ENCODE measurements at places on chromosomes 6 and 20.

DNA sequence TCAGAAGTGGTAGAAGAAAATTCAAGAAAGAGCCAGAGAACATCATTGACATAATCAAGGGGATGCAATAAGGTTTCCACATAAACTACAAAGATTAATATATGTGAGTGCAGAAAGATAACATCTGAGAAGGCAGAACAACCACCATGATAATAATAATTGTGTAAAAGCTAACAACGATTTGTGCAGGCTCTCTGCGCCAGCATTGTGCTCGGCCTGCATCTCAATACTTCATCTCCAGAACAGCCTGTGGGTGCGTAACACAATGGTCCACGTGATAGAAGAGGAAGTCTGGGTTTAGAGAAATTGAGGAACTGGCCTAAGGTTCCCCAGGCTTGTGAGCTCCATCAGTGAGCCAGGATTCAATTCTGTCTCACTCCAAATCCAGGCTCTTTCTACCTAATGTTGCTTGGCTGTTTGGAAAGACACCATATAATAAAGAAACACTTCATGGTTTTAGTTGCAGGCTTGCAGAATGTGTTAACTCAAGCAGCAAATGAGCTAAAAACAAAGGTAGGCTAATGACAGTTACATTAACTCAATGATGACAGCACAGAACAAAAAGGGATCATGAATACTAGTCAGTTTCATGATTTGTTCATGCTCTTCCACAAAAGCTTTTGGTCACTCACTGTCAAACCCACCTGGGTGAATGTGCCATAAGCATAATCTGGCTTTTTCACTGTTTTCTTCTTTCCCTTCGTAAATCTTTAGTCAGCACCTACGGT, 71.2 kb downstream of the LY86 start:
- H3K27ac ChIP-seq: peak overlapping the region; percentile 58
- DNase-seq: no peak
- peaks cover 3% of the 10 kb centered on the region for H3K36me3 ChIP-seq
- no peaks in the 10 kb centered on the region for H3K27me3 ChIP-seq
- no peak overlapping the region for H3K4me3 ChIP-seq

- H3K4me1 ChIP-seq: no peaks in the 10 kb centered on the region
- H3K27me3 ChIP-seq: no peaks in the 10 kb centered on the region
- H3K4me3 ChIP-seq: no peak overlapping the region
- no peak for DNase-seq
Measured at GRCh38 chr6:135403584-135403983, 94.0 kb downstream of the AHI1 start.

- no peak overlapping the region for H3K27ac ChIP-seq
- no peak overlapping the region for H3K4me3 ChIP-seq
- no peaks in the 10 kb centered on the region for H3K27me3 ChIP-seq
- no peaks in the 10 kb centered on the region for H3K4me1 ChIP-seq
- DNase-seq: no peak
Measured at GRCh38 chr6:152267967-152268845, 369.0 kb downstream of the SYNE1 start.

GRCh38 chr6:134768931-134769330, 181.0 kb downstream of the ALDH8A1 start:
- no peak for DNase-seq
- no peaks in the 10 kb centered on the region for H3K27me3 ChIP-seq
- no peaks in the 10 kb centered on the region for H3K4me1 ChIP-seq
- H3K4me3 ChIP-seq: no peak overlapping the region
- no peak overlapping the region for H3K27ac ChIP-seq
- no peaks in the 10 kb centered on the region for H3K36me3 ChIP-seq

GRCh38 chr6:157946053-157946617, 35.5 kb upstream of the SYNJ2 start:
- no peak overlapping the region for H3K4me3 ChIP-seq
- no peaks in the 10 kb centered on the region for H3K4me1 ChIP-seq
- H3K27ac ChIP-seq: no peak overlapping the region
- peaks cover 26% of the 10 kb centered on the region for H3K36me3 ChIP-seq

GRCh38 chr6:138688580-138688979, 85.0 kb upstream of the CCDC28A start:
- peaks cover 4% of the 10 kb centered on the region for H3K27me3 ChIP-seq
- H3K36me3 ChIP-seq: no peaks in the 10 kb centered on the region

- no peak overlapping the region for H3K27ac ChIP-seq
- peaks cover 20% of the 10 kb centered on the region for H3K4me1 ChIP-seq
- H3K4me3 ChIP-seq: no peak overlapping the region
- no peaks in the 10 kb centered on the region for H3K27me3 ChIP-seq
- no peak for DNase-seq
- H3K36me3 ChIP-seq: no peaks in the 10 kb centered on the region
Measured at GRCh38 chr6:157228426-157229131, 94.7 kb downstream of the TMEM242 start.

DNA sequence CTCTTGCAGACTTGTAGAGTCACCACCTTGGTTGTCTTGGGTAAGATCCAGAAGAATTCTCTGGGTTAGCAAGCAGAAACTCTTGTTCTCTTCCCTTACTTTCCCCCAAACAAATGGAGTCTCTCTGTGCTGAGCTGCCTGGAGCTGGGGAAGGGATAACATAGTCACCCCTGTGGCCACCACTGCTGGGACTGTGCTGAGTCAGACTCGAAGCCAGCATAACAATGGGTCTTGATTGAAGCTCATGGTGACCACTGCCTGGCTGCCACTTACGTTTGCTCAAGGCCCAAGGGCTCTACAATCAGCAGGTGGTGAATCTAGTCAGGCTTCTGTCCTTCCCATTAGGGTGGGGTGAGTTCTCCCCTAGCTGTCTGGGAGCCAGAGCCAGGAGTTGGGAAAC, 15.4 kb upstream of the ERVFRD-1 start:
- no peak overlapping the region for H3K27ac ChIP-seq
- H3K4me3 ChIP-seq: no peak overlapping the region
- no peaks in the 10 kb centered on the region for H3K27me3 ChIP-seq
- no peaks in the 10 kb centered on the region for H3K36me3 ChIP-seq
- no peak for DNase-seq

- H3K36me3 ChIP-seq: no peaks in the 10 kb centered on the region
- no peak overlapping the region for H3K4me3 ChIP-seq
- H3K27me3 ChIP-seq: peaks cover 5% of the 10 kb centered on the region
- H3K4me1 ChIP-seq: no peaks in the 10 kb centered on the region
Measured at GRCh38 chr6:106764353-106764980, 135.1 kb downstream of the QRSL1 start.

- no peaks in the 10 kb centered on the region for H3K27me3 ChIP-seq
- no peak overlapping the region for H3K4me3 ChIP-seq
- no peaks in the 10 kb centered on the region for H3K36me3 ChIP-seq
- no peak overlapping the region for H3K27ac ChIP-seq
- no peak for DNase-seq
- H3K4me1 ChIP-seq: no peaks in the 10 kb centered on the region
Measured at GRCh38 chr6:79520534-79520933, 16.7 kb downstream of the LCA5 start.

DNA sequence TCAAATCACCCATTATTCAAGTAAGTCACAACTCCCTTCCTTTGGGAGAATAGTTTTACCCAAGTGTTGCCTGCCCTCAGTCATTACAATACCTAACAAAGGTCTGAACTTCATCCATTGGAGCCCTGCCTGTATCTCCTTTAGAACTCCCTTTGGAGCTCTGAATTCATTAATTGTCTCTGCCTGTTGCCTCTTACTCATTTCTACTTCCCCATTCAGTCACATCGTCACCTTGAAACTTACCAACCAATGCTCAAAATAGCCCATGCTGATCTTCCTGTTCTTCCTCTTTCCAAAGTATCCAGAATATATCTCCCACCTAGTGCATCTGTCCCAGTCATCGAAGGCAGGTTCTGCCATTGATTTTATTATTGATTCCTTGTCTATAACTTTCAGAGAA, 120.7 kb upstream of the ADGRF1 start:
- no peaks in the 10 kb centered on the region for H3K27me3 ChIP-seq
- no peak overlapping the region for H3K27ac ChIP-seq
- DNase-seq: no peak
- no peaks in the 10 kb centered on the region for H3K36me3 ChIP-seq
- no peak overlapping the region for H3K4me3 ChIP-seq
- no peaks in the 10 kb centered on the region for H3K4me1 ChIP-seq

- no peak overlapping the region for H3K4me3 ChIP-seq
- H3K27me3 ChIP-seq: no peaks in the 10 kb centered on the region
- H3K4me1 ChIP-seq: no peaks in the 10 kb centered on the region
- H3K36me3 ChIP-seq: no peaks in the 10 kb centered on the region
- no peak for DNase-seq
Measured at GRCh38 chr6:72740135-72740534, 118.3 kb downstream of the KCNQ5 start.

DNA sequence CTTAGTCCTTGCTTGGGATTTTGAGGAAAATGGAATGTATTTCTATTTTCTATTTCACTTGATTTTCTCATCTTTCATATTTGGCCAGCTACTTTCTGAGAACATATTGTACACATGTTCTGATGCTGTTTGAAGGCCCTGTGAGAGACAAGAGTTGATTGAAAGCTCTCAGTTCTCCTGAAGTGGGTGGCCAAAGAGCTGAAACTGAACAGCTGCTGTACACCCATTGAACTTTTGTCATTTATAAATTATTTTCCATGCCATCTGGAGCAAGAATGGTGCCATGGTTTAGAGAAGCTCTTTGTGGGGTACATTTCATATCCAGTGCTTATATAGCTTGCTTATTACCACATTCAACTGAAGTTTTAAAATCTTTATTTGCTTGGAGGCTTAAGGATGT, 298.3 kb downstream of the PRL start:
- no peaks in the 10 kb centered on the region for H3K27me3 ChIP-seq
- no peaks in the 10 kb centered on the region for H3K4me1 ChIP-seq
- no peaks in the 10 kb centered on the region for H3K36me3 ChIP-seq
- H3K27ac ChIP-seq: no peak overlapping the region
- H3K4me3 ChIP-seq: no peak overlapping the region

DNA sequence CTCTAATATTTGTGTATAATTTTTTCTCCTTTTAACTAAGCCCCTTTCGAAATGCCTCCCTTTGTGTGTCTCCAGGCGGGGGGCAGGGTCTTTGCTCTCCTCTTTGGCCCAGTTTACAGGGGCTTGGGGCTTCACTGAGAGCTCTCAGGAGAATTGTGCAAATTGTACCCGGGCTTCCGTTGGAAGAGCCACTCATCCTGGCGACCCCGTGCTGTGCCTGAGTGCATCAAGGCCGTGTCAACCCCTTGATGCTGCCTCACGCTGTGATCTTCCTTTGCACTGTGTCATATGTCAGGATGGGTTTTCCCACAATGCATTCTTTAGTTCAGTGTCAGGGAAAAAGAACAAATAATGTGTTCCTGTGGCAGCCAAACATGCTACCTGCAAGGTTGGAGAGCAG, 118.0 kb upstream of the POU3F2 start:
- peaks cover 4% of the 10 kb centered on the region for H3K27me3 ChIP-seq
- H3K4me1 ChIP-seq: no peaks in the 10 kb centered on the region
- no peaks in the 10 kb centered on the region for H3K36me3 ChIP-seq
- DNase-seq: no peak
- H3K4me3 ChIP-seq: no peak overlapping the region

- H3K27ac ChIP-seq: no peak overlapping the region
- DNase-seq: no peak
- H3K4me3 ChIP-seq: no peak overlapping the region
- H3K27me3 ChIP-seq: no peaks in the 10 kb centered on the region
Measured at GRCh38 chr20:55415567-55416142, 589.7 kb downstream of the CBLN4 start.

GRCh38 chr6:168190014-168190405, 111.0 kb upstream of the FRMD1 start:
- no peaks in the 10 kb centered on the region for H3K36me3 ChIP-seq
- H3K4me3 ChIP-seq: no peak overlapping the region
- DNase-seq: no peak
- no peaks in the 10 kb centered on the region for H3K4me1 ChIP-seq

DNA sequence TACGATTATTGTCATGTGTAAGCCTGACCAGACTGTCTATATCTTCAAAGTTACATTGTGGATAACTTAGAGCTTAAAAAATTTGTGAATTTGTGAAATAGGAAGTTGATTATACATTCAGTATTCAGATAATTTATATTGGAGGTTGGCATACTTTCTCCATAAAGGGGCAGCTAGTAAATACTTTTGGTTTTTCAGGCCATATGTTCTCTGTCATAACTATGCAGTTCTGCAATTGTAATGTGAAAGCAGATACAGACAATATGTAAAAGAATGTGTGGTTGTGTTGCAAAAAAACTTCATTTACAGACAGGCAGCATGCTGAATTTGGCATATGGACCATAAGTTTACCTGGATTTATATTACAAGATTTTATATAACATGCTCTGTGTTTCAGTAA, 29.3 kb downstream of the HSF2 start:
- H3K27ac ChIP-seq: no peak overlapping the region
- no peaks in the 10 kb centered on the region for H3K4me1 ChIP-seq
- H3K27me3 ChIP-seq: no peaks in the 10 kb centered on the region
- no peak overlapping the region for H3K4me3 ChIP-seq

DNA sequence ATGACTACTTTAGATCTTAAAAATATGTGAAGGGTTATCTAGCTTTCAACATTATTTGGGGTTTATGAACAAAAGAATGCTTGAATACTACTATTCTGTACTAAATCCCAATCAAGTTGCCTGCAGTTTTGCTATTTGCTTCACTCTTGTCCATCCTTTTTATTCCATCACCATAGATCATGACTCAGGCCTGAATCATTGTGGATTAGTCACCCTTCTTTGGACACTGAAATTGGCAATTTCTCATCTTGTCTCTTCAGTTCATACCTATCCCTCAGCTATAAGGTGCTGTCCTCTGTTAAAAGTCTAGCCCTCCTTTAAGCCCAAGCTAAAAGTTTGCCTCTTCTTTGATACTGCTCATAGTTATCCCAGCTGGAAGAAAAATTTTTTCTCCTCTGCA, 199.1 kb downstream of the CENPW start:
- H3K4me1 ChIP-seq: no peaks in the 10 kb centered on the region
- H3K4me3 ChIP-seq: no peak overlapping the region
- no peaks in the 10 kb centered on the region for H3K36me3 ChIP-seq
- no peak for DNase-seq
- H3K27ac ChIP-seq: no peak overlapping the region

- H3K36me3 ChIP-seq: no peaks in the 10 kb centered on the region
- H3K27me3 ChIP-seq: no peaks in the 10 kb centered on the region
- no peak overlapping the region for H3K27ac ChIP-seq
- no peak for DNase-seq
Measured at GRCh38 chr6:90893400-90893799, 306.5 kb upstream of the MAP3K7 start.

- DNase-seq: no peak
- no peaks in the 10 kb centered on the region for H3K36me3 ChIP-seq
- H3K27me3 ChIP-seq: no peaks in the 10 kb centered on the region
- H3K4me1 ChIP-seq: peaks cover 13% of the 10 kb centered on the region
- H3K27ac ChIP-seq: no peak overlapping the region
Measured at GRCh38 chr6:14852375-14852774, 393.5 kb upstream of the JARID2 start.

- H3K4me1 ChIP-seq: no peaks in the 10 kb centered on the region
- H3K27me3 ChIP-seq: no peaks in the 10 kb centered on the region
- no peak overlapping the region for H3K27ac ChIP-seq
- H3K4me3 ChIP-seq: no peak overlapping the region
- no peaks in the 10 kb centered on the region for H3K36me3 ChIP-seq
- no peak for DNase-seq
Measured at GRCh38 chr6:39980839-39981580, 46.7 kb upstream of the MOCS1 start.

- DNase-seq: no peak
- no peak overlapping the region for H3K4me3 ChIP-seq
Measured at GRCh38 chr20:3433744-3434143, 26.3 kb upstream of the DNAAF9 start.

- H3K4me3 ChIP-seq: no peak overlapping the region
- DNase-seq: no peak
- H3K27ac ChIP-seq: no peak overlapping the region
- H3K4me1 ChIP-seq: no peaks in the 10 kb centered on the region
Measured at GRCh38 chr20:40851051-40851450, 162.0 kb upstream of the MAFB start.

- no peak overlapping the region for H3K4me3 ChIP-seq
- no peaks in the 10 kb centered on the region for H3K27me3 ChIP-seq
- H3K4me1 ChIP-seq: peaks cover 16% of the 10 kb centered on the region
Measured at GRCh38 chr6:151004383-151005024, 139.0 kb downstream of the MTHFD1L start.

Measured in T-cell (primary cell).